ENCODE measurements at places on chromosomes 12 and 14.

DNA sequence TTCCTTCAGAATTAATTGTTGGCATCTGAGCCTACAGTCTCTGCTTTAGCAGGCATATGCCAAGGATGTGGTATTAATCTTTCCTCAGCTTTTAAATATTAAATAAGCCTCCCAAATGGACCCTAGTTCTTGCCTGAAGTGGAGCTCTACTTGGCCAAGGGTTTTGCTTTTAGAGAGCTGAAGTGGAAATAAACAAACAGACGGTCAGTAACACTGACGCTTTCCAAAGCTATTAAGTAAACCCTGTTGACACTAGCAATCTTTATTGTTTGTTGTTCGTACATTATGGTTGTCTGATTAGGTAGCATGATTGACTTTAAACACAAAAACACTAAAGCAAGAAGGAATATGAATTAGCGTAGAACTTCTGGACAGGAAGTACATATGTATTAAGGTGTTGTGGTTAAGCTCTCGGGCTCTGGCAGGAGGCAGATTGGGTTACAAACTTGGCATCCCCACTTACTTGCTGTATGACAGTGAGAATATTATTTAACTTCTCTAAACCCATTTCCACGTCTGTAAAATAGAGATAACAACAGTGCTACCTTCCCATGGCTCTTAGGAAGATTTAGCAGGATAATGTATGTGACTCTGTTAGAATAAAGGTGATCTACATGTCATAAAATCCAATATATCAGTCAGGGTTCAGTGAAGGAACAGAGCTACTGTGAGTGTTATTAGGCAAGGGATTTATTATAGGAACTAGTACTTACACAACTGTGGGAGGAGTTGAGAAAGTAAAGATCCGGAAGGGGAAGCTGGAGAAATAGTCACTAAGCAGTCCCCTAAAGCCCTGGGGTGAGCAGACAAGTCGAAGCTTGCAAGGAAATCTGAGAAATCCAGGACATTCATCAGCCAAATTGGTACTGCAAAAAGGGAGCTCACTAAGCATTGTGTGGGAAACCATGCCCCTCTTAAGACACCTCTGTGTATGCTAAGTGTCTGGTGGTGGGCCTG, 92.2 kb upstream of the ATF7IP start:
- no peak for DNase-seq

DNA sequence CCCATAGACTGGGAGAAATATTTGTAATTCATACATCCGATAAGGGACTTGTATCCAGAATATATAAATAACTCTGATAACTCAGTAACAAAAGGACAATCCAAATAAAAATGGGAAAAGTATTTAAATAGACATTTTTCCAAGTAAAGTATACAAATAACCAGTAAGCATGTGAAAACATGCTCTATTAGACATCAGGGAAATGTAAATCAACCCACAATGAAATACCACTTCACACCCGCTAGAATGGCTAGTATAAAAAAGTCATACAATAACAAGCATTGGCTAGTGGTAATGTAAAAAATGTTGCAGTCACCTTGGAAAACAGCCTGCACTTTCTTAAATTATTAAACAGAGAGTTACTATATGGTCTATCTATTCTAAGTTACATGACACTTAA, 650.7 kb downstream of the C12orf50 start:
- DNase-seq, result no peak

- DNase-seq, result no peak
These were observed 122.1 kb downstream of the CALM1 start for GRCh38 chr14:90518941-90519256.

DNA sequence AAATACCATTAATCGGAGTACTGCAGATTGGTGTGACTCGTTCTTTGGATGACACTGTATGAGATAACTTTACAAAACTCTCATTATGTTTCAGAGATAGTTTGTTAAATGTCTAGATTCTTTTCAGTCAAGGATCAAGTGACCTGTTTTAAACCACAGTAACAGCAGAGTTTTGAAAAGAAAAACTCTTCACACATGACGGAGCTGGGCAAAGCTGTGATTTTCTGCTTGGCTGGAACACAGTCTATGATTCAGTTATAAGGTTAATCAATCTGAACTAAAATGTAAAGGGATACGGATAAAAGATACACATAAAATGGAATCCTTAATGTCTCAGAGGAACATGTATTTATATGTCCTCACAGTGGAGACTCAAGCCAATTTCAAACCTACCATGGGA, 573.2 kb downstream of the PRKD1 start:
- no peak for DNase-seq

DNA sequence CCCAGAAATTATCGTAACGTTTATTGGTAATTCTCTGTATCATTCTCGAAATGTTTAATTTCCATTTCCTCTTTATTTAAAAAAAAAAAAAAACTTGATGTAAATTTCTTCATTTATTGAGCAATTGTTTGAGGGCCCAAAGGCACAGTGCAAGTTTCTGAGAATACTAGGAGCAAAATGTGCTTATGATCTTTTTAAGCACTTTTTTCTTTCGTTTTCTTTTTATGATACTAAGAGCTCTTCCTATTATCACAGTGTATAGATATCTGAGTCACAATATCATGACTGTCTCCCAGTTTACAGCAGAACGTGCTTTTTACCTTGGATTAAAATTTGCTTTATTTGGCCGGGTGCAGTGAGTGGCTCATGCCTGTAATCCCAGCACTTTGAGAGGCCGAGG, 5.6 kb downstream of the ATP2A2 start:
- DNase-seq, result no peak

DNA sequence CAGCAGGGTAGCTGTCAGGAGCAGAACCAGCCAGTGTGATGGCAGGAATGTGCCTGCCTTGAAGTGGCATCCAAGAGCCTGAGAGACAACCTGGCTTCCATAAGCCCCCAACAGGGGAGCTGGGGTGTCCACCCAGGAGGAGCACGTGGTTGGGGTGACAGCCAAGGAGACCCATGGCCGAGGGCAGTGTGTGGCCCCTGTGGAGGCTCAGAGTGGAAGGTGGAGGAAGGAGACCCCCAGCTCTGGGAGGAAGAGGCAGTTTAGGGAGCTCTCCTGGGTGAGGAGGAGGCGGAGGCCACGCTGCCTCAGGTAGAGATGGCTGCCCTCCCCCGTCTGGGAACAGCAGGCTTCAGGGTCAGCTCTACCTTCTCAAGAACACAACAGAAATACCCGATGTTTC, 147.0 kb downstream of the CALM1 start:
- no peak for DNase-seq

DNA sequence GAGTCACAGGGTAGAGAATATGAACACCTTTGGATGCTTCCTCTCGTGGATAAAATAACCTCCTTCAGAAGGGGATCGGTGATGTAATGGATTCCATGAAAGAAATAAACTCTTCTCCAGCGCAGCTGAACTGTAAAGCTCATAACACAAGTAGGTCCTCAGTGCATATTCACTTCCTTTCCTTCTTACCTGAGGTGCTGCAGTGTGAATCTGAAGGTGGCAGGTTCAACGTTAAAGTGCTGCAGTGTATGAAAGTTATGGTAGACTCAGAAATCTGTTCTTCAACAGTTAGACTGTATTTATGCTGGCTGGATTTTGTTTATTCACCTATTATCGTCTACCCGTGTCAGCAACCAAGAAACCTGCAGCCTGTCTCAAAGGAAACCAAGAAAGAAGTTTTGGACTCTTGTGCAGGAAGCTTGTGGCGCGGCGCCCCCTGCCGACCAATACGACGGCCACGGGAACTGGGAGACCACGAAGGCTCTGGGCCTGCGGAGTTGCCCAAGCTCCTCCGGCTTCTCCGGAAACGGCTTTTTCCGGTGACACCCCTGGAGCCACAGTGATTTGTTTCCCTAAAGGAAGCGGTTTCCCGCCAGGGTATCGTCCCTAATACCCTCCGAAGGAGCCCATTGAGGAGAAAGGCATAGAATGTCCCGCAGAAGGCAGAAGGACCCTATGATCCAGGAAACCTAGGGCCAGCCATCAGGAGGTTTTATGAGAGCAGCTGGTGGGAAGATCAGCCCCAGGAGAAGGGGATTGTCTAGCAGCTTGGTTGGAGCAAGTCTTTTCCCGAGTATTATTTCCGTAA, 17.6 kb upstream of the RNASE3 start:
- DNase-seq, result no peak

DNA sequence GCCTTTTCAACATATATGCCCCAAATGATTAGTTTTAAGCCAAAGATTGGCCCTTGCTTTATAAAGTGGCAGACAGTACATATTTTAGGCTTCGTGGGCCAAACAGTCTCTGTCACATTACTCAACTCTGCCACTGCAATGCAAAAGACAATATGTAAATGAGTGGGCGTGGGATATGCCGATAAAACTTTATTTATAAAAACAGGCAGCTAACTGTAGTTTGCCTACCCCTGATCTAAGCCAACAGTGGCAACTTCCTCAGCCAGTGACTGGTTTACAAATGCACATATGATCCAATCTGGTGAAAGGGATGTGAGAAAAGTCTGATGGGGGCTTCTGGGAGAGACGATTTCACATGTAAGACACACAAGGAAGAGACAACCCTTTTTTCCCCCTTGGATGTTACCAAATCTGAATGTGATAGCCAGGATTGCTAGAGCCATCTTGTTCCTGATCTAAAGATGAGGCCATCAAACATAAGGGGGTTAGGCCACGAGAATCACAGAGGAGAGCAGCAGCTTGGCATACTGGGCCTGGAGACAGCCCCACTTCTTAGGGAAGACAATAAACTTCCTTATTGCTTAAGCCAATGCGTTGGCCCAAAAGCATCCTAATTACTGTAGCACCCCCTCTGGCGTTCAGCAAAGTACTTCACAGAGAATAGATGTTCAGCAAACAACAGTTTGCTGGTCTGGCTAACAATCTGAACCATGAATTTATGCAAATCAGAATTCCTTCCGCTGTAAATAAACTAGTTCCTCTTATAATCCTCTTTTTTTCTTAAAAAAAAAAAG, 75.2 kb upstream of the TMCC3 start:
- no peak for DNase-seq

- no peak for DNase-seq
These were observed 210.7 kb upstream of the TMEM132C start for GRCh38 chr12:128056136-128056801.

DNA sequence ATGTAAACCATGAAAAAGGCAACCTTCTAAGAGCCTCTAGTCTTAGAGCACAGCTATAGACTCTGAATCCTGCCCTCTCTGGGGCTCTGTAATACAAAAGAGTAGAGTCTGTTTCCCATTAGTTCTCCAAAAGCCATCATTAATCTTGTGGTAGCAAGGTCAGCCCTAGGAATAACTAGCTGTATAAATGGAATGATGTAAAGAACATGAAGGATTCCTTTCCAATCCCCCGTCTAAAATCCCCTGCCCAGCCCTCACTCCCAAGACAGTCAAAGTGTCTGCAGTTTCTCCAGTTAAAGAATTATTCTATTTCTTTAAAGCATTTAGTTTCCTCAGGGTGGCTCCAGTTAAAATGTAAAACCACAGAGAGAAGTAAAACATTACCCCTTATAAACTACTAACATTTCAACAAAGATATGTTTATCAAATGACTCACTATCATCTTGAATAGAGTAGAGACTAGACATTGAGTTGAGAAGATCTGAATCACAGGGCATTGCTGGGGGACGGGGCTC, 104.2 kb downstream of the ST8SIA1 start:
- DNase-seq, result no peak

DNA sequence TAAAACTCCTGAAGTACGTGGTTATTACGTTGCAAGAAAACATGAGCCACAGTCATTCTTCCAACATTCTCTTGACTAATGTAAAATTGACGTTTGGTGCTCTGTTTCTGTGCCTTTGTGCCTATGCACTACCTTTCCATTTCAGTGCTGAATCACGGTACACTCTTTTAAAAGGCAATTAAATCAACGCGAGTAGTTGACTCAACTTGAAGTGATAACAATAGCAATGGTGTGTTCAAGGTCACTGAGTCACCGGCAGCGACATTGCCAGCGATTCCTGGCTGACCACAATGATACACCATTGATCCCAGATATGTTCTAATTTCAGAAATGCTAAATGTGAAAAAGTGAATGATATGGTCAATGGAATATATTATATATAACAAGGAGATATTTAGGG, 17.8 kb downstream of the AK7 start:
- DNase-seq, result no peak

DNA sequence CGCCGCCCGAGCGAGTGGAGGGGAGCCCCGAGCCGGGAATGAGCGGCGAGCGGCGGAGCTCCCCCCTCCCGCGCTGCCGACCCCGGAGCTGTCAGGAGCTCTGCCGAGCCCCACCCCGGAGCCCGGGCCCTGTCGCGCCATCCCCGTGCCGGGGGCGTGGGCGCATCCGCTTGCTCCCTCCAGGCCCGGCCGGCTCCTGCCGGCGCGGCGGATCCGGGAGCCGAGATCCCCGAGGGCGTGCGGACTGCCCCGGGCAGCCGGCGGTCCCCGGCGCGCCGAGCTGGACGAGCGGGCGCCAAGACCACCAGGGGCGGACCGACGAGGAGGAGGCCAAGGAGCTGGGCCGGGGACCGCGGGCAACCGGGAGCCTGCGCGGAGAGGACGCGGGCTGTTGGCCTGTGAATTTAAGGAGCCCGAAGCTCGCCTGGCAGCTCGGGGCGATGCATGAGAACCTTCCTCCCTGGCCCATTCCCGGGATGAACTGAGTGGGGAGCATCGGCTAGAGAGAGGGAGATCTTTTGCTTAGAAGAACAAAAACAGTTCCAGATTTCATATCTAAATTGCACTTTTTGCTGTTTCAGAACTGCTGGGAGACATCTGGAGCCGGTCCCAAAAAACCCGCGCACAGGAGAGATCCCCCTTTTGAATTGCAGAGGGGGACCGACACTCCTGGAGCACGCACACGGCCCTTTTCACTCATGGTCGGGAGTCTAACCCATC, 2.0 kb downstream of the PTHLH start:
- DNase-seq, result no peak

GRCh38 chr12:26406813-26407212, 211.4 kb downstream of the SSPN start:
- DNase-seq, result no peak

All from cerebellar nuclear complex (tissue), 1 donor.